Dermis microvascular lymphatic vessel endothelial cell (primary cell): ENCODE measurements at places on chromosomes 3 and 15. TPM values are rescaled to one million over a fixed set of nuclear protein-coding genes. Genes with fewer than 3 reads are reported as not detected.

Gene AHSG
- under 0.01 TPM in 1 of 2 replicates, not detected in the other for total RNA-seq

Gene CCR9
- total RNA-seq = not detected in 2 replicates

Gene AQP9
- total RNA-seq = not detected in 2 replicates

Gene ALS2CL
- total RNA-seq = 4.9 and 5.4 TPM in 2 replicates

Gene HSPBAP1
- total RNA-seq = 7.2 and 9.2 TPM in 2 replicates

Gene FOXL2NB
- total RNA-seq = under 0.01 TPM in 1 of 2 replicates, not detected in the other

Gene TLR9
- total RNA-seq = not detected in 2 replicates

Gene PLOD2
- 70.2 and 81.0 TPM in 2 replicates for total RNA-seq

Gene MME
- total RNA-seq = 1.3 and 2.3 TPM in 2 replicates

Gene LOXL1
- 0.13 and 0.38 TPM in 2 replicates for total RNA-seq

Gene NPAP1
- not detected in 2 replicates for total RNA-seq

Gene FBN1
- total RNA-seq = 72.1 and 94.6 TPM in 2 replicates

Gene CDHR4
- not detected in 2 replicates for total RNA-seq

Gene MASP1
- total RNA-seq = 0.77 and 1.9 TPM in 2 replicates

Gene CNTN6
- total RNA-seq = not detected in 2 replicates

Gene HDC
- not detected in 2 replicates for total RNA-seq

Gene TMEM212
- total RNA-seq = not detected in 2 replicates

Gene ZIC1
- total RNA-seq = not detected in 2 replicates

Gene ENTPD3
- 0.13 TPM in 1 of 2 replicates, not detected in the other for total RNA-seq

Gene KCNMB3
- 2.1 and 2.7 TPM in 2 replicates for total RNA-seq

Gene TMC3
- not detected in 2 replicates for total RNA-seq

Gene AGTR1
- total RNA-seq = not detected in 2 replicates

Gene SEMA3G
- 23.0 and 35.9 TPM in 2 replicates for total RNA-seq

Gene EEF1AKMT4
- total RNA-seq = 3.5 and 4.7 TPM in 2 replicates

Gene RTP1
- total RNA-seq = not detected in 2 replicates

Gene ACTC1
- not detected in 2 replicates for total RNA-seq

Gene SLC9A9
- 3.9 and 12.3 TPM in 2 replicates for total RNA-seq

Gene PPIP5K1
- 11.6 and 23.8 TPM in 2 replicates for total RNA-seq

Gene NUSAP1
- total RNA-seq = 30.8 and 75.9 TPM in 2 replicates
